ENCODE measurements at places on chromosomes 11 and 22.

DNA sequence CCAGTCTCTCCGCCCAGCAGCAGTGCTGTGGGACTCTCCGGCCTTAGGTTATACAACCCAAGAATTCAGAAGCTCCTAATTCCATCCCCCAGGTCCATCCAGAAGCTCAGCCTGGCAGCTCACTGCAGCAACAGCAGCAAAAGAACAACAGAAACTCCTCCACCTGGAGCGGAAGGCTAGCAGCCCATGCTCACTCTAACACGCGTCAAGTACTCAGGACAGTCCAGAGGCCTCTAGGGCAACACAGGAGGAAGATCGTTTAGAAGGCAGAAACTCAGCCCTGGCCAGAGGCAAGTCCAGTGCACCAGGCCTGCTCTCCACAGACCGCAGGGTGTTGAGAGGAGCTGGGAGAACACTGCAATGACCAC, 17.1 kb downstream of the PLA2G6 start:
- no peak for DNase-seq

DNA sequence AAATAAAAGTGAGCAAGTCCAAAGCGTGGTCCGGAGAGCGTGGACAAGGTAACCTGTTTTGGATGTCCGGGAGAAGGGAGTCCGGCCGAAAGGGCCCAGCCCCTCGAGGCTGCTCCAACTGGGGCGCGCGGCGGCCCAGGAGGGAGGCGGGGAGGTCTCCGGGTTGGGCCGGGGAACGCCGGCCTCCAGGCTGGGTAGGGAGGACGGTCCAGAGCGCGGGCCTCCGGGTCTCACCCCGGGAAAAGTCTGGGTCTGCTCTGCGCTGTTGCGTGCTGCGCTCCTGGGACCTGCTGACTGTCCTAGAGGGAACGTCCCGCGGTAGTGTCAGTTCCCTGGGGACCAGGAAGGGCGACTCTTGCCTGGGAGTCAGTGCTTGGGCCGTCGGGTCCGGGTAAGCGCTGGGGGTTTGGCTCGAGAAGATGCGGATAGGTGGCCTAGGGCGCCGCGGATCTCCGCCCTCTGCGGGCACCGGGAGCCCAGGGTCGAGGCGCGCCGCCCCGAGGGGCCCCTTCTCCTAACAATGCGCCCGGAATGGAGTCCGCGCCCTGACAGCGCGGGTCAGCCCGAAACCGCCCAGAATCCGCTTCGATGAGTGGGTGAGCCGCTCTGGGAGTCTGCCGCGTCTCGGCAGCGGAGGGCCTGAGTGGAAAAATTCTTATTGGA, 988 bp upstream of the FLI1 start:
- peak; percentile 72 for DNase-seq

DNA sequence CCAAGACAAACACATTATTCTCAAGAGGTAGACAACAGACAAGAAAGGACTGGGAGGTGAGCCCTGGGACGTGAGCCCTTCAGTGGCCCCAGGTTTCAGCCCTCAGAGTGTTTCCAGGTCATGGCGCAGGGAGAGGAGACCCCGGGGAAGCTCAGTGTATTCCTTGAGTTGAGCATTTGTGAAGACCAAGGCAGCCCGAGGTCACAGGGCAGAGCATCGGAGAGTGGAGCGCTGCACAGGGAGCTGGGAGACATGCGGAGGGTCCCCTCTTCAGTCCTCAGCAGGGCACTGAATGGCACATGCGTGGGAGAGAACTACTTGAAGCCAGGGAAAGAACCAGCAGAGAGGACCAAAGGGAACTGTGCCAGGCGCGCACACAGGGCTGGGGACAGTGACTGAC, 11.7 kb downstream of the KRTAP5-6 start:
- no peak for DNase-seq

- DNase-seq: no peak
Observed at GRCh38 chr22:45879552-45879949, 97.4 kb downstream of the WNT7B start.

DNA sequence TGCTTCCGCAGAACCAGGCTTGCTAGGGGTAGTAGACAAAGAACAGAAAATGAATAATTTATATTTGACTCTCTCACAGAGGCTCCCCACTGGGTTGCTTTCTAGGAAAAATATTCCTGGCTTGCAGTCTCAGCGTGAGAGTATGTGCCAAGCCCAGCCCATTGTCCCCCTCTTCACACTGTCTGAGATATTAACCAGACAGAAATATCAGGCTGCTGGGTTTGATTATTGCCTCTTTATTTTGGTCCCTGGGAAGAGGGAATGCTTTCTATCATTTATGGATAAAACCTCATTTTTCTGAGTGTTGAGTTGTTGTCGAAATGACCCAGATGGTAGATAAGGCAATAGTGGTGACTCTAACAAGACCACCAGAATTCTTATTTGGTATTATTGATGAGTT, 367.9 kb downstream of the METTL15 start:
- no peak for DNase-seq

GRCh38 chr11:112789481-112789880, 171.7 kb upstream of the NCAM1 start:
- DNase-seq: no peak

- no peak for DNase-seq
Observed at GRCh38 chr11:62962391-62962790, 22.4 kb downstream of the SLC22A6 start.
